MCF 10A (cell line): ENCODE measurements at places on chromosomes 12 and 14.

DNA sequence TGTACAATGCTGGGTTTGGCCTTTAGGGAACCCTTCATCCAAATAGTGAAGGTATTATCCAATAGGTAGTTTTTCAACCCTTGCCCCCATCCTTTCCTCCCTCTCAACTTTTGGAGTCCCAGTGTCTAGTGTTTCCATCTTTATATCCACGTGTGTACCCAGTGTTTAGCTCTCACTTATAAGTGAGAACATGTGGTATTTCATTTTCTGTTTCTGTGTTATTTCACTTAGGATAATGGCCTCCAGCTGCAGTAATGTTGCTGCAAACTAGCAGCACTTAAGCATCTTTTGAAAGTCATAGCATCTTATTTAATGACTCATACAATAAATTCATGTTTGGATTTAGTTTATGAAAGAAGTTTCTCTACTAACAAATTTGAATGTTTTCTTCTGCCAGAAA, 442.5 kb downstream of the NELL2 start:
- no peak for DNase-seq

GRCh38 chr12:100936661-100937060, 142.1 kb downstream of the ANO4 start:
- DNase-seq: no peak

GRCh38 chr12:20624718-20625117, 70.4 kb upstream of the SLCO1C1 start:
- DNase-seq: peak; percentile 53

DNA sequence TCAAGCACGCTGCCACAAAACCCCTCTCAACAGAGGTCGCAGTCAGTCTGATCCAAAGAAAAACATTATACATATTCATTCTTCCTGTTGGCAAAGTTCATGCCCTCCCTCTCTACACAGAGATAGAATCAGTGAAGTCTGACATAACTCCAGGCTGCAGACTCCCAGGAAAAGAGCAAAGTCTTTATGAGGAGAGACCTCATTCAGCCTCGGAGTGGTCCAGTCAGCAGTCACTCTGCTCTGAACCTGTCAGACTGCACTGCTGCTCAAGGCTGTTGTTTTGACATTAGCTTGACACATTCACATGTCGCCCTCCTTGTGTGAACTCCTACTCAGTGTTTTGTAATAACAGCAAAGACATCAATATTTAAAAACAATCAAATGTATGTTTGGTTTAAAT, 241.2 kb upstream of the G2E3 start:
- DNase-seq: no peak
